ENCODE measurements at places on chromosomes 1 and 21. TPM values are rescaled to one million over a fixed set of nuclear protein-coding genes. Genes with fewer than 3 reads are reported as not detected.

DNA sequence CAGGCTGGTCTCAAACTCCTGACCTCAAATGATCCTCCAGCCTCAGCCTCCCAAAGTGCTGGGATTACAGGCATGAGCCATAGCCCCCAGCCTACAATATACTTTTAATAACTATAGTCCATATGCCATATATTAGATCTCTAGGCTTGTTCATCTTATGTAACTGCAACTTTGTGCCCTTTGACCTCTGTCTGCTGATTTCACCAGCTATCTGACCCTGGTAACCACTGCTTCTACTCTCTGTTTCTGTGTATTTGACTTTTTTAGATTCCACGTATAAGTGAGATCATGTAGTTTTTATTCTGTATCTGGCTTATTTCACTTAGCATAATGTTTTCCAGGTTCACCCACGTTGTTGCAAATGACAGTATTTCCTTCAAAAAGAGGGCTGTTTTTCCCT lies 25.5 kb downstream of the STUM start:
- DNase-seq: no peak

PCBP3 gene
- not detected for total RNA-seq

PRKAA2 gene
- 2.4 TPM for total RNA-seq

DNA sequence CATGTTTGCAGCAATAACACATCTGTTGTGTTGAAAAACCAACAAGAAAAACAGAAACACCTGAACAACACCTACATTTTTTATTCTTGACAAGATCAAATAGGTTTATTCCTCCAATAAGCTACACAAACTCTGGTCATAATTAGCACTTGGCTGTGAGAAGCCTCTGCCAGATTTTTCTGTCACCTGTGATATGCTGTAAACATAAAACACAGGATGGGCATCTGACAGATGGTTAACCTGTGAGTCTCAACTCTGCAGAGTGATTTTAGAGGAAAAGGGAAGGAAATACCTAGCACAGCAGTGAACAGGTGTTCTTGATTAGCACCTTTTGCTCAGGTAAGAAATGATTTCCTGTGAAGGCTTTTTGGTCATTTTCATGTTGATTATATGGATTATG lies 175.4 kb upstream of the COA6 start:
- no peak for DNase-seq

DNA sequence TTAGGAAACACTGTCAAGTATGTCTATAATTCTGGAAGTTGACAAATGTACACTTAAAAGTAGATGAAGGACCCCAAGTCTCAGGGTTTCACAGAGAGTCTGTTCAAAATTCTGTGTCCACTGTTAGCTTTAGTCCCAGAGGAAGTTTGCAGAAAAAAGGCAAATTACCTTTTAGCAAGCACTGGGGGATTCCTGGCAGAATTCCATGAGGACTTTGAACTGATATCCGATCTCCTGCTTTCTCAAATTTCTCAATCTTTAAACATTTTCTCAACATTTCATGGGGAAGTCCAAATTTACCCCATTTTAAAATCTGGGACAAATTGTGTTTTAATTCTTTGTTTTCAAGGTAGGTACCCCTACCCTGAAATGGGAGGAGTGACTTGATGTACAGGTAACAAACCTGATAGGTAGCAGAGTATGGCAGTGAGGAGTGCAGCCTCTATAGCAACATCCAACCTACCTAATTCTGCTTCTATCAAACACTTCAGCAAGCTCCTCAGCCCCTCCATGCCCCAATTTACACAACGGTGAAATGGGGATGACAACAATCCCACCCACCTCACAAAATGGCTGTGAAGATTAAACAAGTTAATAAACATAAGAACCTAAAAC lies 344.9 kb downstream of the OMA1 start:
- DNase-seq: no peak

HCN3 gene
- 0.84 TPM for total RNA-seq

DNA sequence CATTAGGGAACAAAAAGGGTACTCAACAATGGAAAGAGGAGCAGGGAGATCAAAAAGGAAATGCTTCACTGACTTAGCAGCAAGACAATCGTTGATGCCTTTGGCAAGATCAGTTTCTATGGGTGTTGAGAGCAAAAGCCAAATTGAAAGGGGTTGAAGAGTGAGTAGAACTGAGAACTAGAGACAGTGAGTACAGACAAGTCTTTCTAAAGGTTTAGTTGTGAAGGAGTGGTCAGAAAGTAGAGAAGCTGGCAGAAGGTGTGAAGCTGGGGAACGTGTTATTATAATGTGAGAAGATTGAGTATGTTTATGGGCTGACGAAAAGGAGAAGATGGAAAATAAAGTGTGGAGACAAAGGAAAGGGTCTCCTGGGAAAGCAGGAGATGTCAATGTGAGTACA lies 221.2 kb upstream of the USP25 start:
- DNase-seq: no peak

PER3 gene
- total RNA-seq: 3.6 TPM

IL10 gene
- total RNA-seq: not detected

GJA9 gene
- total RNA-seq: not detected

DNA sequence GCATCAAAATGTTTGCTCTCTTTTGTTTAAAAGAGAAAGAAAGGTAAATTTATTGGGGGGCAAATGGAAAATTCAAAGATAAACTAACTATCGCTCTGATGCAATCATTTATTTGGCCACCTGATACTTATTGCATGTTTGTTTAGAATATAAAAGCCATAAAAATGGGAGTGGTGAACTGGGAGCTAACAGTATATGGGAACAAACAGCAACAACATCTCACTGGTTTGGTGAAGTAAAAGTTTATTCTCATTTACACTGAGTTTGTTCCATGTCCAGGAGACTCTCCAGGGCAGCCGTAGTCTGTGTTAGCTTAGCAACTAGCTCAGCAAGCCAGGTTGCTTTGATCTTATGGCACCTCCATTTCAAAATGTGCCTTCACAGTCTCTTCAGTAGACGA lies 20.4 kb downstream of the C4BPA start:
- no peak for DNase-seq

DNA sequence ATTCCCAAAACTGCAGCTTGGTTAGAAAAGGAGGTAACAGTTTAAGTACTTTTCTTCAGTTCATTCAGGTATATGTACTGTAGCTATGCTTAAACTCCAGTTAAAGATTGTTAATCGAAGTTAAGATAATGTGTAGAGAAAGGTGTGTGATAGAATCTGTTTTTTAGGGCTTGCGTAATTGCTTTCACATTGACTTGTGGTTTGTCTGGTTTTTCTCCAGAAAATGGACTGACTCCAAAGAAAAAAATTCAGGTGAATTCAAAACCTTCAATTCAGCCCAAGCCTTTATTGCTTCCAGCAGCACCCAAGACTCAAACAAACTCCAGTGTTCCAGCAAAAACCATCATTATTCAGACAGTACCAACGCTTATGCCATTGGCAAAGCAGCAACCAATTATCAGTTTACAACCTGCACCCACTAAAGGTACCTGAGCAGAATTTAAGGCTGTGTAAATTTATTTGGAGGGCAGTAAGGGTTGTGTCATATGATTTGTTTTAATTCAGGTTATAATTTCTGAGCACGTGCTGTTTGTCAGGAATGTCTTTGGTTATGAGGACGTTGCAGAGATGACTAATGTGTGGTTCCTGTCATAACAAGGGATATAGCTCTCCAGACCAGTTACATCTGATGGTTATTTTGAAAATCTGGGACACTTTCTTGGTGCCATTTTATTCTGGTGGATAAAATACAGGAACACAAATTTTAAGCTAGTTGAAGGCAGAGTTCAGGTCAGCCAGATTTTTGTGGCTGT lies 26.0 kb downstream of the ATF6 start:
- peak; percentile 42 for DNase-seq

G0S2 gene
- total RNA-seq: not detected

- DNase-seq: no peak
Measured at GRCh38 chr21:46062471-46063211, 35.3 kb upstream of the COL6A2 start.

OR2W3 gene
- 2.0 TPM for total RNA-seq

OR2T34 gene
- total RNA-seq: not detected

GRCh38 chr1:240239309-240239708 lies 147.6 kb downstream of the FMN2 start:
- DNase-seq: no peak

DNA sequence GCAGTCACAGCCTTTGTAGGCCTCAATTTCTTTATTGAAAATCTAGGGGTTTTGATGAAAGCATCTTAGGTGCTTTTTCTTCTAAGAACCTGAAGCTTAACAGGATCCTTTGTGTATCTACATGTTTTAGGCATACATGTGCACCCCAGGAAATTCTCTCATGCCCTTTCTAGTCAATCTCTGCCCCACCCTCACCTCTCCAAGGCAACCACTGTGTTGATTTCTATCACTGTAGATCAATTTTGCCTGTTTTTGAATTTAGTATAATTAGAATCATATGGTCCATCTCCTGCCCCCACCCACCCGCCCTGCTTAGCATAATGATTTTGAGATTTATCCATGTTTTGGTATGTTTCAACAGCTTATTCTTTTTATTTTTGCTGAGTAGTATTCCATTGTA lies 19.4 kb downstream of the VANGL1 start:
- no peak for DNase-seq

- DNase-seq: no peak
Measured at GRCh38 chr1:151993084-151993733, 450 bp downstream of the S100A10 start.

CFHR1 gene
- total RNA-seq: not detected

- no peak for DNase-seq
Measured at GRCh38 chr1:154759196-154759595, 110.9 kb downstream of the KCNN3 start.

WNT9A gene
- 0.33 TPM for total RNA-seq

CHRM3 gene
- 3.2 TPM for total RNA-seq

FMO5 gene
- total RNA-seq: 0.07 TPM

LRRN2 gene
- 0.07 TPM for total RNA-seq

DNA sequence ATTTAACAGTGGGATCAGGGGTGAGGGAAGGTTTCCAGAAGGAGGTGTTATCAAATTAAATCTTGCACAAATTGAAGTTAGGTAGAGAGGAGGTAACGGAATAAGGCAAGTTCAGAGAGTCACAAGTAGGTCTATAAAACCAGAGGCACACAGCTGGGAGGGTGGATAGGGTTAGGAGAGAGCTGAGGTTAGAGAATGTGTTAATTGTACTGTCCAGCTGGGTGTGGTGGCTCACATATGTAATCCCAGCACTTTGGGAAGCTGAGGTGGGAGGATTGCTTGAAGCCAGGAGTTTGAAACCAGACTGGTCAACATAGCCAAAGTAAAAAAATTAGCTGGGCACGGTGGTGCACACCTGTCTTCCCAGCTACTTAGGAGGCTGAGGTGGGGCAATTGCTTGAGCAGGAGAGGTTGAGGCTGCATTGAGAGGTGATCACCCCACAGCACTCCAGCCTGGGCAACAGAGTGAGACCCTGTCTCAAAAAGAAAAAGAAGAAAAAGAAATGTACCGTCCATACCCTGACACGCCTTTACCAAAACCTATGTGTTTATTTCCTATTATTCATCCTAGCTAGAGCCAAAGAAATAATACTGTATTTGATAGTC lies 20.2 kb downstream of the SPATA45 start:
- no peak for DNase-seq

- no peak for DNase-seq
Measured at GRCh38 chr1:6623269-6623965, 1.3 kb upstream of the THAP3 start.

DNA sequence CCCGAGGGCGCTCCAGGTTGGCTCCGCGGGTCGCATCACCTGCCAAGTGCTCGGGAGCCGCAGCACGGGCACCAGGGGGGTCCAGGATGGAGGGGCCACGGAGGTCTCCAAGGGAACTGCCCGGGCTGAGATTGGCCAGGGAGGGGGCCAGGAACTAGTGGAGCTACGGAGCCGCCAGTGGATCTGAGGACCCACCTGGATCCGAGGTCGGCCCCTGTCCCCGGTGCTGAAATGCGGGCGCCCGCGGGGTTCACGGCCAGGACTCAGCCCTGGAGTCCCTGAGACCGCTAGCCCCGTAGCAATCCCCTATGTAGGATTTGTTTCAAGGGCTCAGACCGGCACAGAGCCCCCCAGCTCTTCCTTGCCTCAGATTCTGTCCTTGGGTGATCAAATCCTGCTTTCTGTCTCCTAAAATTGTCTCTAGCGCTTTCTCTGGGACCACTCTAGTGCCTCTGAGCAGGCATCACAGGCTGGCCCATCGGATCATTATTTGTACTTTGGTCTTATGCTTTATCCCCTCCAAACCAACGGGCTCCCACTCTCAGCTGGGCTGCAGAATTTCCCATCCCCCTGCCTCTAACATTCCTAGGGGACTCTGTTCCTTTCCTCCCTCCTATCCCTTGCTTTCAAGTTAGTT lies 27.3 kb downstream of the KIAA2013 start:
- DNase-seq: no peak

CCDC30 gene
- 0.10 TPM for total RNA-seq

DNA sequence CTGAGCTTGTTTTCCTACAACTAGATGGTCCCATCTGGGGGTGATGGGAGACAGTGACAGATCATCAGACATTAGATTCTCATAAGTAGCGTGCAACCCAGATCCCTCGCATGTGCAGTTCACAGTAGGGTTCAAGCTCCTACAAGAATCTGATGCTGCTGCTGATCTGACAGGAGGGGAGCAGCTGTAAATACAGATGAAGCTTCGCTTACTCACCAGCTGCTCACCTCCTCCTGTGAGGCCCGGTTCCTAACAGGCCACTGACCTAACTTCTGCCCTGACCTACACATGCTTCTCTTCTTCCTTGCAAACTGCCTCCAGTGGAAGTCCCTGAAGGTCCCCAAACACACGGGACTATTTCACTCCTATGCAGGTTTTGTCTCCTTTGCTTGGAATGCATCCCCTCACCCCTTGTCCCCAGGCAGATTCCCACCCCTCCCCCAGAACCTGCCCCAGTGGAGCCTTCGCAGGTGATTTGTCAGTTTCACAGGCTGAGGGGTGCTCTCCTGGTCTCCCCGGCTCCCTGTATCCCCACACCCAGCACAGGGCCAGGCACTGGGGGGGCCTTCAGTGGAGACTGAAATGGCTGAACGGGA lies 5.7 kb upstream of the ZBTB48 start:
- DNase-seq: no peak

DNA sequence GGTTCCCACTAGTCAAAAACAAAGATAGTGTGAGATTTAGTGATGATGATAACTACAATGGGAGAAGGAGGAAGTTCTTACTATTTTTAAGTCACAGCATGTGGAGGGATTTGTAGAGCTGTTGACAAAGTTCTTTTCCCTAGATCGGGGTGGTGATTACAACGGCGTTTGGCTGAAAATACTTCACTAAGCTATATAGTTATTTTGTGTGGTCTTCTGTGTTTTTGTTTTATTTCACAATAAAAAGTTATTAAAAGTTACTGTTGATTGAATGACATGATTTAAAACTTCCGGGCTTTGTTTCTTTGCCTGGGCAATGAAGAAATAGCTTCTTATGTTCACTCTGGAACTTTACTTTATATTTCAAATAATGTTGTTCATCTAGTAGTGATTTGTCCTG lies 47.3 kb upstream of the SSX2IP start:
- DNase-seq: no peak

ST6GALNAC5 gene
- 6.7 TPM for total RNA-seq

KLHDC7A gene
- not detected for total RNA-seq

CD1E gene
- total RNA-seq: not detected

WARS2 gene
- 13.8 TPM for total RNA-seq

GRCh38 chr1:240310226-240310925 lies 218.7 kb downstream of the FMN2 start:
- peak; percentile 60 for DNase-seq

B3GALT2 gene
- not detected for total RNA-seq

- peak; percentile 90 for DNase-seq
Measured at GRCh38 chr1:32953495-32953894, 11.1 kb downstream of the RNF19B start.
